Esophagus muscularis mucosa (tissue), 4 donors: ENCODE measurements at places on chromosomes 12 and 14. TPM values are rescaled to one million over a fixed set of nuclear protein-coding genes. Genes with fewer than 3 reads are reported as not detected.

- DNase-seq, result no peak
These were observed 113.0 kb downstream of the SEC23A start for GRCh38 chr14:38989922-38990546.

- no peak for DNase-seq
These were observed 22.9 kb downstream of the NDUFA12 start for GRCh38 chr12:94980577-94980976.

DNA sequence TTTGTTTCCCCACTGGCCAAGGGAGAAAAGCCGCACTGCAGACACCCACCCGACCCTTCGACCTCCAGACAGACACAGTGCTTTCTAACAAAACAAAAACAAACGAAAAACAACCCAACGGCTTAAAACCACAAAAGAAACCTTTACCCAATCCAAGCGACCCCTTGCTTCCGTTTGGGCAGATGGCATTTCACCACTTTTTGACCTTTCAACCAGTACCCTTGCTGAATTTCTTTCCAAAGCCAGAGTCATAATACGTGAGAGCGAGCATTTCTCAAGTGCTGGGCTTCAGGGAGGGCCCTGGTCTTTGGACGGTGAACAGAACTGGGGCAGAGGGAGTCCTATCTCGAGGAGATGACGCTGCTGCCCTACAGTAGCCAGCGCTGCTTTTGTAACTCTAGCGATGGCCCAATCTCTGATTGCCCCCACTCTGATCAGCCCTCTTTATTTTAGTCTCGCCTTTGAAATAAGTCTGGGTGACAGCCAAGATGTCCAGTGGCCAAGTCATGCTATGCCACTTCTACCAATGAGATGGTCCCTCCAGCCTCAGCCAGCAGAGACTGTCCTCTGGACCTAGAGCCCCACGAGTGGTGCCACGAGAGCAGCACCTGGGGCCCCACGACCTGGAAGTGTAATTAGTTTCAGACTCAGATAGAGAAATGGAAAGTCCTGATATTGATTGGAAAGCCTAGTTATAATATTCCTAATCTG, 21.9 kb upstream of the ADIPOR2 start:
- DNase-seq, result no peak

DNA sequence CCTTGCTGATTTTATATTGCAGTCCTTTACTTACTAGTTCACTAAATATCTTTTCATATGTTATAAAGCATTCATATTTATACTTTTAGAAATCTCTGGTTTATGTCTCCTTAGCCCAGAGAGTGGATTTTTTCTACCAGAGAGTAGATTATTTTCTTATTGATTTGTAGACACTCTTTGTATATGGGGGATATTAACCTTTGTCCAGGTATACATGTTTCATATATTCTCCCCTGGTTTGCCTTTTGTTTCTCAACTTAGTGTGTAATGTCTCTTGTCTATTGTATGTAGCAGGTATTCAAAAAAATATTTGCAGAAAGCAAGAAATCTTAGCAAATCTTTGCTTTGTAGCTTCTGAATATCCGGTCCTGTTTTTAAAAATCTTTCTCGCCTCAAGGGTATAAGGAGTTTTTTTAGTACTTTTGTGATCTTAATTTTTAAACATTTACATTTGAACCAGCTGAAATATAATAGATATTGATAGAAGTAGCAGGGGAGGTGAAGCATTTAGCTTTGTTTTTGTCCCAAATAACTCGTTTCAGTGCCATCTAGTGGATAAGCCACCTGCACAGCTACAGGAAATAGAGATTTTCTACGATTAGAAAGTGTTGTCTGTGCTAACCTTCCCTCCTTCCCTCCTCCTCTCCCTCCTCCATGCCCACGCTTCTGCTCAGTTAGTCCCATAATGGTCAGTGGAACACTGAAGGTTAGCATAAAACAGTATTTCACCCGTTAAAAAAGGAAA, 97.0 kb downstream of the PHETA1 start:
- no peak for DNase-seq

- no peak for DNase-seq
These were observed 23.2 kb upstream of the ESRRB start for GRCh38 chr14:76352639-76353281.

DNA sequence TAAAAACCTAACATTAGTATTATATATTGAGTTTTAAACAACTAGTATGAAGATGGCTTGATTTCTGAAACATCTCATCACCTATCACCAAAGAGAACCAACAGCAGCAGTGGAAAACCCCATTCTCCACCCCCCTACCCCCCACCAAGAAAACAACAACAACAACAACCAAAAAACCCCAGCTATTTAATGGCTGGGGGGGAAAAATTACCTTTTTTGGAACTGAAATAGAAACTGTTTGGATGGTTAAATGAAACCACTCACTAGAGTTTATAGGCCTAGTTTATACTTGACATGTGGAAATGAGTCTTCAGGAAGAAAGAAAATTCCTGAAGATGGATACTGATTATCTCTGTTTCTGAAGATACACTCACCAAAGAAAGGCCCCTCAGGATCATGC, 30.3 kb downstream of the PPP2R5E start:
- no peak for DNase-seq

- no peak for DNase-seq
These were observed 27.1 kb downstream of the STK38L start for GRCh38 chr12:27271206-27271605.

DNA sequence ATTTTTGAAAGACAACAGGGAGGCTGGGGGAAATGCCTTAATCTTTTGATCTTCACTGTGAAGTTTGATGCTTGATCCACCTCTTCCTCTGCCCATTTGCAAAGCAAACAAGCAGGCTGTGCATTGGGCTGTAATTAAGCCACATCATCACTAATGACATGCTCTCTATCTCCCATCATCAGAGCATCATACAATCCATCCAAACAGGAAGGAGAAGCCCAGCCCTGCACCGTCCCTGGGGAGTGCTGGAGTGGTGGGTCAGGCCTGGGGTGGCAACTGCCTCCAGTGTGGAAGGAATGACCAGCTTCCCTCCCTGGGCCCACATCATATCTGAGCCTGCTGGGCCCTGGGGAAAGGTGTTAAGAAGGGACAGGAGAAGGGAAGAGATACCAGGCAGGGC, 6.9 kb upstream of the KRT74 start:
- no peak for DNase-seq

- no peak for DNase-seq
These were observed 140.3 kb downstream of the SLC38A6 start for GRCh38 chr14:61121355-61121787.

UBE2N gene
- total RNA-seq, result 51.1 TPM

SYCP3 gene
- not detected for total RNA-seq
